ENCODE measurements at places on chromosomes 12 and 14.

DNA sequence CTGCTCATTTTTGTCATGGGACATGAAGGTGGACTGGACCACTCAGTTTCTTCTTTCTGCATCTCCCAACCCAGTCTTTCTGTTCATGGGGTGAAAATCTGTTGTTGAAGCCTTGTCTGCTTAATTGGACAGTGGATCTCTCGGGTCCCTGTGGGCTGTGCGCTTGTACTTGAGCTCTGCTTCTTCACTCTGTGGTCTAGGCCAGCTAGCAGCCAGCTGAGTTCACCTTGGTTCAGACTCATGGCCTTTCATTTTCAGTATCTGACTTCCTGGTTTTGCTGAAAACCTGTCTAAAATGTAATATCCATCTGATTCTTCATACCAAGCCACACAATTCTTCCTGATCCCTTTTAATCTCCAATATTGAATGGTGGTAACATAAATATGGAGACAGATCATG is 117.2 kb downstream of the LRRK2 start:
- DNase-seq, result no peak

- no peak for DNase-seq
Measured at GRCh38 chr12:88433997-88434703, 146.1 kb downstream of the KITLG start.

DNA sequence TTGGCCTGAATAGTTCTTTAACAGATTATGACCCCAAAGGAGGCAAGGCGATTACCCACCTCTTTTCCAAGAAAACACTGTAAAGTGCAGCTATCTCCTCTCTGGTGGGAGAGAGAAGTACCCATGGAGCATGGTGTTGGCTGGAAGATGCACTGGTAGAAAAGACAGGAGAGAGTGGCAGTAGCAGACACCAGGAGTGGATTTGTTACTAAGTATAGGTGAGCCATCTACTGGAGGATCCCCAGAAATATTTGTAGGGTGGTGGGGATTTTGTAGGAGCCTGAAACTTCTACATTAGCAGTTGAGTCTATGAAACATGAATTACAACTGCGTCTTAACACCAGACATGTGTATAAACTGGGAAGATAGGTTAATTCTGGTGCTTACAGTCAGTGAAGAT is 148.0 kb downstream of the SLC38A4 start:
- DNase-seq, result no peak

- DNase-seq, result no peak
Measured at GRCh38 chr12:2057041-2057794, 4.4 kb downstream of the CACNA1C start.

- no peak for DNase-seq
Measured at GRCh38 chr14:104925214-104925854, 655 bp downstream of the PLD4 start.

All from GM06990 (cell line).